Naive B cell (primary cell): ENCODE measurements at places on chromosomes 7 and 10. TPM values are rescaled to one million over a fixed set of nuclear protein-coding genes. Genes with fewer than 3 reads are reported as not detected.

DNA sequence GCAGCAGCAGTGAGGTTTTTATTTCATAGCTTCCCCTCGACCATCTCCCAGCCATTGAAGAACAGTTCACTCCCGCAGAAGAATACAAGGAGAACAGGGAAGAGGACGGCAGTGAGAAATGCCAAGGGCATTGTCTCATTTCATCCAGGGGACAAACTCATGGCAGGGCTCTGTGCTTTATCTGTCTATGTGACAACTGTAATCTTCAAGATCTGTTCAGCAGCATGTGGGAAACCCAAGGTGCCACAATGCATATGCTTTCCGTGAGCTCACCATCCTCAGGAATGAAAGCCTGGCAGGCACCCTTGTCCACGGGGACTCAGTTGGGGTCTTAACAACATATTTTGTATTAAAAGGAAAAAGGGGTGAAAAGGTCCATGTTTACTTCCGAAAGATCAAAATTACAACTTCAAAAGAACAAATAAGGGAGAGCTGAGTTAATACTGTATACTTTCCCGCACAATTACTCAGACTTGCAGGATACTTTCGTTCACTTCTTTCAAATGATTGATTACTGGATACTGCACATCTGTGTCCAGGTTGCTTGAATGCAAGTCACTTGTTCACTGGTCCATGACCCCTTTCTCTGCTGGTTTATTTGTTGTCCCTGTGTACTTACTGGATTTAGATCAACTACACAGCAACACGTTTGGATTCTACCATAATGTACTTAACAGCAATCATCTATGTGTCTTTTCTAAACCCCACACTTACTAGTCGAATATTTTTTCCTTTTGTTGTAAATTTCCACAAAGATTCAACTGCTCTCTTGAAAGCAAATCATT, 90.1 kb upstream of the ATP6V0A4 start:
- H3K4me1 ChIP-seq = no peaks in the 10 kb centered on the region
- H3K4me3 ChIP-seq = no peak overlapping the region
- H3K36me3 ChIP-seq = no peaks in the 10 kb centered on the region
- DNase-seq = no peak

Gene NUTM2A
- 0.07 TPM for polyA plus RNA-seq

DNA sequence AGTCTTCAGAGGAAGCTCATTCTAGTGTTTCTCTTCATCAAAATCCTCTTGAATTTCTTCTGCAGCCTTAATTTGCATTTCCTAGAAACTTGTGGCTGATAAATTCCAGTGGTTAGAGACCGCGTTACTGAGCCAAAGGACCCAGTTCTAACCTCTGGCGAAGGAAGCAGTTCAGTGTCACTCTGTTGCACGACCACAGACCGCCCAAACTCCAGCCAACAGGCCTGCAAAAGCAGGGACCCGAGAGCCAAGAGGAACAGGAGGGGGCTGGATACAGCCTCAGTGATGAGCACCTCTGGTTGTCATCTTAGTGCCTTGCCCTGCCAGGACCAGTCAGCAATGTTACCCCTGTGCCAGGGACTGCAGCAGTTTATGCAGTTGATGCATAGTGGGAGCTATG, 70.0 kb downstream of the AFAP1L2 start:
- H3K36me3 ChIP-seq = no peaks in the 10 kb centered on the region
- H3K27me3 ChIP-seq = no peaks in the 10 kb centered on the region
- no peak for DNase-seq
- H3K4me3 ChIP-seq = no peak overlapping the region
- H3K4me1 ChIP-seq = no peaks in the 10 kb centered on the region

DNA sequence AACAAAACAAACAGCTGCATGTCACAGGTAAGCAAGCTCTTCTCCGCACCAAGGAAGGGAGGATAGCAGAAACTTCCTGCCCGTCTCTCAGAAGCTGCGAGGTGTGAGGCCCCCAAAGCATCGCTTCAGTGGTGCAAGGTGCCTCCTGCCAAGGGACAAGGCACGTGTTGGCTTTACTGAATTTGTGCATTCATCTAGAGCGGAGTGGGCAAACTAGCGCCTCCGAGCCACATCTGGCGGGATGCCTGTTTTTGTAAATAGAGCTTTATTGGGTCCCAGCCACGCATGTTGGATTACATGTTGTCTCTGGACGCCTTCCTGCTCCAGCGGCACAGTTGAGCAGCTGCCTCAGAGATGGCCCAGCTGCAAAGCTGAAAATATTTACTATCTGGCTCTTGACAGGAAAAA, 27.7 kb downstream of the PHYH start:
- H3K4me1 ChIP-seq = no peaks in the 10 kb centered on the region
- no peak overlapping the region for H3K27ac ChIP-seq
- H3K36me3 ChIP-seq = no peaks in the 10 kb centered on the region
- H3K27me3 ChIP-seq = no peaks in the 10 kb centered on the region
- DNase-seq = no peak

DNA sequence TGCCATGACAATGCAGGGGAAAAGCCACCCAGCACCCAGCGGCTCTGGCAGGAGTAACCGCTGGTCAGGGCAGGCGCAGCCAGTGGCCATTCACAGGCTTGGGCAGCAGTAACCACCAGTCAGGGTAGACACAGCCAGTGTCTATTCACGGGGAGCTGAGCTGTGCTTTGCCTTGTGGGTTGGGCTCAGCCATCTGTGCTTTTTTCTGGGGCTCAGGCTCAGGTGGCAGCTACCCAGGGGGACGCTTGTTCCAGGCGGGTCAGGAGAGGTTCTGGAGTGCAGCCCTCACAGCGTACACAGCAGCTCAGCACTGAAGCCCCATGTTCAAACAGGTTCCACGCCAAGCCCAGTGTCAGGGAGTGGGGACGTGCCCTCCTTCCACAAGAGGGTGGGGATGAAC, 28.5 kb downstream of the FOXL3 start:
- no peak overlapping the region for H3K27ac ChIP-seq
- H3K4me3 ChIP-seq = no peak overlapping the region
- no peak for DNase-seq
- no peaks in the 10 kb centered on the region for H3K36me3 ChIP-seq
- peaks cover 58% of the 10 kb centered on the region for H3K27me3 ChIP-seq
- H3K4me1 ChIP-seq = peaks cover 2% of the 10 kb centered on the region

Gene SFTPA1
- polyA plus RNA-seq = not detected

- H3K4me3 ChIP-seq = no peak overlapping the region
- H3K27ac ChIP-seq = no peak overlapping the region
- DNase-seq = no peak
- H3K4me1 ChIP-seq = no peaks in the 10 kb centered on the region
- no peaks in the 10 kb centered on the region for H3K36me3 ChIP-seq
Observed at GRCh38 chr7:144110272-144110671, 889 bp downstream of the OR2A2 start.

GRCh38 chr7:51187941-51188340, 128.7 kb downstream of the COBL start:
- no peaks in the 10 kb centered on the region for H3K27me3 ChIP-seq
- no peak overlapping the region for H3K4me3 ChIP-seq
- H3K27ac ChIP-seq = no peak overlapping the region
- no peaks in the 10 kb centered on the region for H3K36me3 ChIP-seq
- no peak for DNase-seq

DNA sequence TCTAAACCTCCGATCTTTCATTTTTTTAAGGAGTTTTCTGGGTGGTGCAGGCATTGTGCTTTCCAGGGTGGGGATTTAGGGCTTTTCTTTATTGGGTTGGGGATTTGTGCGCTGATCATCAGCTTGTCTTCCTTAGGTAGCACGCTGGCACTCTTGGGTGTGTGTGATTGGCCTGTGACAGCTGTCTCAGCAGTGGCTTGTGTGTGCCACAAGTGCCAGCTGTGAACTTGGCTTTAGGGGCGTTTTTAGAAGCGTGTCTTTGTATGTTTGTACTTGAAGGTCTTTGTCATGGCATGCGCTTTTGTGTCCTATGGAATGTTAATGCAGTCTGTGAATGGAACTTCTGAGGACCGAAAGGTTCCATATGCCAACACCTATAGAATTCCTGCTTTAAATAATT, 788 bp downstream of the AKAP9 start:
- peak overlapping the region; percentile 89 for H3K4me3 ChIP-seq
- peak overlapping the region; percentile 94 for H3K27ac ChIP-seq
- H3K36me3 ChIP-seq = no peaks in the 10 kb centered on the region
- no peaks in the 10 kb centered on the region for H3K27me3 ChIP-seq

- no peak overlapping the region for H3K4me3 ChIP-seq
- H3K27ac ChIP-seq = peak overlapping the region; percentile 59
- H3K27me3 ChIP-seq = no peaks in the 10 kb centered on the region
- H3K36me3 ChIP-seq = no peaks in the 10 kb centered on the region
- peaks cover 50% of the 10 kb centered on the region for H3K4me1 ChIP-seq
Observed at GRCh38 chr7:24576171-24577025, 3.1 kb downstream of the PALS2 start.

GRCh38 chr7:28808796-28809533, 149.2 kb downstream of the TRIL start:
- H3K36me3 ChIP-seq = no peaks in the 10 kb centered on the region
- peak; percentile 9 for DNase-seq
- H3K27me3 ChIP-seq = peaks cover 17% of the 10 kb centered on the region
- H3K4me1 ChIP-seq = peaks cover 9% of the 10 kb centered on the region

DNA sequence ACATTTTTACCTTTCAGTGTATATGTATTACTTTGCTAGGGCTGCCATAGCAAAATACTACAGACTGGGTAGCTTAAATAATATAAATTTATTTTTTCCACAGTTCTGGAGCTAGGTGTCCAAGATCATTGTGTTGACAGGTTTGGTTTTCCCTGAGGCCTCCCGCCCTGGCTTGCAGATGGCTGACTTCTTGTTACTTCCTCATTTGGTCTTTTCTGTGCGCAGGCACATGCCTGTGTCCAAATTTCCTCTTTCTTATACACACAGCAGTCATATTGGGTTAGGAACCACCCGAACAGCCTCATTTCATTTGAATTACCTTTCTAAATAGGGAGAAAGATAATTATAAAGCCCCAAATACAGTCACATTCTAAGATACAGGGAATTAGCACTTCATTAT, 521.6 kb upstream of the SORCS1 start:
- H3K27me3 ChIP-seq = no peaks in the 10 kb centered on the region
- H3K36me3 ChIP-seq = no peaks in the 10 kb centered on the region
- H3K4me1 ChIP-seq = peaks cover 15% of the 10 kb centered on the region
- no peak overlapping the region for H3K27ac ChIP-seq
- DNase-seq = peak; percentile 29
- H3K4me3 ChIP-seq = no peak overlapping the region

DNA sequence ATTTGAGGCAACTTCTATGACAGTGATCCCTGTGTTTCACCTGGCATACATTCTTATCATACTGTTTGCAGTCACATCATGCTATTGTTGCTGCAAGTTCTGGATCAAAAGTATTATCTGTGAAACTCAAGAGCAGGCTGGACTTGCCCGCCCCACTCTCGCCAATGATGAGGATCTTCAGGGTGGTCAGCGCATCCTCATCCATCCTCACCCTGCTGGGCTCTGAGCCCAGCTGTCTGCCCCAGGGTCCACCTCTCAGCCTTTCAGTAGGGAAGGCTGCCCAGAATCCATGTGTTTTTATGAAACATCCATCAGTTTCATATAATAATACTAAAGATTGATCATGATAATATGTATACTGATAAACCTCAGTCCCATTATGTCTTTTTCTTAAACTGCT, 55.4 kb upstream of the KIF5B start:
- no peaks in the 10 kb centered on the region for H3K4me1 ChIP-seq
- peaks cover 6% of the 10 kb centered on the region for H3K27me3 ChIP-seq
- H3K36me3 ChIP-seq = no peaks in the 10 kb centered on the region

Gene KCND2
- polyA plus RNA-seq = not detected

GRCh38 chr10:89494575-89494974, 40.8 kb downstream of the SLC16A12 start:
- H3K4me3 ChIP-seq = no peak overlapping the region
- H3K27me3 ChIP-seq = peaks cover 10% of the 10 kb centered on the region
- DNase-seq = no peak
- H3K36me3 ChIP-seq = no peaks in the 10 kb centered on the region
- H3K4me1 ChIP-seq = no peaks in the 10 kb centered on the region

DNA sequence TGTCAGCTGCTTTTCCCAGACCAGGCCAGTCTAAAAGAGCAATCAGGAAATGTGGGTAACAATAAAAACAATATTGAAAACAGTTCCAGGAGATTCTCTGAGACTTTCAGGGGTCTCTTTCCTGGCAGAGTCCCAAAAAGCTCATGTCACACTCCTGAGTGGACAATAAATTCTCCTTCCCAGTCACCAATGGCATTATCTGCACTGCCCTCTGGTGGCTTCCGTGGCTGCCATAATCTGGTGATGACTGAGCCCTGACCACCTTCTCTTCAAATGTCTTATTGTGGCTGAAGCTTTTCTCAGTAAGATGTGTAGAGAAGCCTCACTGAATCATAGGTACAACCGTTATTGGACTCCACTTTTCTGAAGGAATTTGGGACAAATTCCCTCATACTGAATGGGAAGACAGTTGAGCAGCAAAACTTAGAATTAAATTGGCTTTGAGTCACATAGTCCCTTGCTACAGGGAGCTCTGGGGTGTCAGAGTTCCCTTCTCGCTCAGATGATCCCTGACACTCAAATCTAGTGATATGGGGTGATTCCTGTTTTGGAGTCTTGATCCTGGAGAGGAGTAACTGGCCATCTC, 24.4 kb upstream of the ASAH2 start:
- no peaks in the 10 kb centered on the region for H3K36me3 ChIP-seq
- peak; percentile 25 for DNase-seq
- H3K4me3 ChIP-seq = no peak overlapping the region
- H3K4me1 ChIP-seq = no peaks in the 10 kb centered on the region

DNA sequence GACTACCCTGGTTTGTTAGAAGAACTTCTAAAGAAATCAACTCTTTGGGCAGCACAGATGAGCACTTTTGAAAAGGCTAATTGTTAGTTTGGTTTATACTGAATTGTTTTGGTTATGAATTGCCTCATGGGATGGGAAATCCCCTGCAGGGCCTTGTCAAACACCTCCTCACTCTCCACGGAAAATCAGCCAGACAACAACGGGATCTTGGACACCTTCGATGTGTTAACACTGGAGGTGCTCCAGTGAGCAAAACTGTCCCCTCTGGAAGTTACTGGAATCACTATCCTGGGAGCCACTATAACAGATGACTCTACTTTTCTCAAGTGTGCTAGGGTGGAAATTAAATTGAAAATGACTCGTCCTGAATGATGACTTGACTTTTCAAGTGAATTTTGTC, 38.7 kb downstream of the CDK6 start:
- no peak overlapping the region for H3K27ac ChIP-seq
- H3K27me3 ChIP-seq = no peaks in the 10 kb centered on the region
- peaks cover 14% of the 10 kb centered on the region for H3K4me1 ChIP-seq
- DNase-seq = no peak

DNA sequence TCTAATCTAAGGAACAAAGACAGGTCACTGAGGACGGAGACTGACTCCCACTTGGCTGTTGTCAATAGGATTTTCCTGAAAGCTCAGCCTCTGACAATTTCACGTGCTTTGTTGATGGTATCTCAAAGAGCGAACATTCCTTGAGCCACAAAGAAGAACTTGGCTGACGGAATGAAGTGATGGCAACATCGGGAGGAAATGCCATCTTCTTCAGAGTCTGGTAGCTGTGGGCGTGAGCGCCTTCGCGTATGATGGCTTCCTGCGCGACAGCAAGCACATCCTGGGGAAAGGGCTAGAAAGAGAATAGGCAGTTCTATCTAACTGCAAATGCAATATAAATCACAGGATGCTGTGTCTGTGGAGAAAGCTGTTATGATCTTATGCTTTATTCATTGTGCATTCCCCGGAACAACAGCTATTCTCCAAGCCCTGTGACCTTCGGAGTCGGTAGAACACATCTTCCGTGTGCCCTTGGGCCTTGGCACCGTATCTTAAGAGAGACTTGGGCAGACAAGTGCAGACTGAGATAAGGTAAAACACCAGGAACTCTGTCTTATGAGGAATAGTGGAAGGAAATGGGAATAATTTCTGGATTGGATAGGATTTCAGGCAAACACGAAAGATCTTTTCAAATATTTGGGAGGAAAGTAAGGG, 19.6 kb upstream of the GTPBP4 start:
- no peaks in the 10 kb centered on the region for H3K4me1 ChIP-seq
- H3K27ac ChIP-seq = no peak overlapping the region
- DNase-seq = no peak
- H3K36me3 ChIP-seq = no peaks in the 10 kb centered on the region
- H3K4me3 ChIP-seq = no peak overlapping the region
- peaks cover 37% of the 10 kb centered on the region for H3K27me3 ChIP-seq
